ENCODE measurements at places on chromosomes 7 and 10.

DNA sequence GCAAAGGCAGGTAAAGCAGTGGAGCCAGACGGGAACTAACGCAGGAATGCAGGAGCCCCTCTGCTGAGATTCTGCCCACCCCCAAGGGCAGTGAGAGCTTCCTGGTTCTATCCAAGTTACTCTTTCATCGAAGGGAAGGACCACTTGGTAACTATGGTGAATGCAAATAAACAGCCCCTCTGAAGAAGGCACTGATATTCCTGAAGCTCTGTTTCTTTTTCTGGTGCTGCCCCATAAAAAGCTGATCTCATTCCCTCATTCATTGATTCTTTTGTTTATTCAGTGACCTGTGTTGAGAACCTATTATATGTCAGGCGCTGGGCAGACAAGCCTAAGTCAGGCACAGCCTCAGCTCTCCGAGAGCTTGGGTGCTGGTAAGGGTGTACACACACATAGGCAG is 217.3 kb downstream of the SNX10 start:
- no peak for DNase-seq

- DNase-seq = no peak
Measured at GRCh38 chr10:98344589-98345038, 70.4 kb downstream of the PYROXD2 start.

- DNase-seq = no peak
Measured at GRCh38 chr7:117830422-117830954, 42.8 kb downstream of the CTTNBP2 start.

DNA sequence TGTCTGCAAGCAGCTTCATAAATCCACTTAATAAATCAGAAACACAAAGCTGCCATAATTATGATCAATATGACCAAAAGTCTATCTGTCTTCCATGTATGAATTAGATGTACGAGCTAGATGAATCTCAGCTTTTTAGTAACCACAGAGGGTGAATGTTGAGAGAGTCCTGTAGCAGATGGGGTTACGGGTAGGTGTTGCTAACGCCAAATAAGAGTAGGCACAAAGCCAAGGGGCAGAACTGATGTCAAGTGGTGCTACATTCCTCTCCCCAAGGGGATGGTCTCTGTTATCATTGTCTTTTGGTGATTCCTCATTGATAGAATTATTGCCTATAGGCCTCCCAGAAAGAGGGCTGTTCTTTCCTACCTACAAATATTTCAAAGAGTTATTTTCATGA is 257.8 kb downstream of the PCLO start:
- DNase-seq = no peak

- no peak for DNase-seq
Measured at GRCh38 chr10:69807696-69808095, 6.0 kb downstream of the COL13A1 start.

DNA sequence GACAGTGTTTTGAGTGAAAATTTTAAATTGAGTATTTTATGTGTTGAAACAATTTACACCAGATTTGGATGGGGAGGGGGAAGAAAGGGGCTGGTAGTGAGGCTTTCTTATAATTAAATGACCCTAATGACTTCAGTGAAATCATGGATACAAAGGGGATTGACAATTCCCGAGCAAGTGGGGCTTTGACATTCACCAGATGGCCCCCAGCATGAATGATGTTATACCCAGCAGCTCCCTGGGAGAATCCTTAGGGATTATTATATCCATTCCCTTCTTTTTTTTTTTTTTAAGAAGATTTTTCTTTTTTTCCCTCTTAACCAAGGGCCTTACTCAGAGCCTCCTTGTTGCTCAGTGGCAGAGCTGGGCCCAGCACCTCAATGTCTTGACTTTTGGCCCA is 17.9 kb downstream of the PLPP4 start:
- no peak for DNase-seq
